ENCODE measurements at places on chromosomes 2 and 18.
A peak's percentile ranks its signal among the peaks of the same experiment; 100 is the strongest.

DNA sequence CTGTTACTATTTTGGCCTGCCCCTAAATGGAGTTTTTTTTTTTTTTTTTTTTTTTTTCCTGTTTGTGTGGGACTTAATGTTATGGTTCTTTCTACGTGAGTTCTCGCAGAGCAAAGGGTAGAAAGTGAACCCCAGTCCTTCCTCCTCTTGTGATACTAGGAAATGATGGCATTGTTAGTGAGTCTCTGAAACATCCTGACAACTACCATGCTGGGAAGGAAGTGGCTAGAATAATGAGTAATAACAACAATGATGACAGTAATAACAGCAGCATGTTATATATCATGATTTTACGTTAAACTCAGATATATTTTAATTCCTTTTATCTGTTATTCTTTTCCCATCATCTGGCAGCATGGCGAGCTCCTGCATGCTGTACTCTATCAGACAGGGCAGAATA is 216.2 kb upstream of the LINC00305 start:
- DNase-seq = no peak

DNA sequence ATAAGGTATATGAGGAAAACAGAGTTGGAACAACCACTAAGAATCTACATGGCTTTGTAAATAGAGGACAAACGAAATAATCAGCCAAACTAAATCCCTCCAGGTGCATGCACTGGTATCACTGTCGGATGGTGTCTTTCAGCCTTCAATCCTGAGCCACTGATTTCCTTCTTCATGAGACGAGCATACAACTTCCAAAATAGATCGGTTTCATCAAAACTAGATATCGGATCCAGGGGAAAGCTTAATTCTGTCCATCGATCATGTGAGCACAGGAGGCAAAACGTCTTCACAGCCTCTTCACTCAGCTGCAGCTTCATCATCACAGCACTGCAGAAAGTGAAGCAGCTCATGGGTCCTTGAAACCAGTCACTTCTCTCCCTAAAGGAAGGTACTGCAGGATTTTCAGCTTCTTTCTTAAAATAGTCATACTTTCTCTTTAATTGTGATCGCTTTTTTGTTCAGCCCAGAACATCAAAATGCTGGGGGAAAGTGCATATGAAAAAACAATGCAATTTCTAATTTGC is 80.5 kb downstream of the DTNB start:
- no peak for DNase-seq

DNA sequence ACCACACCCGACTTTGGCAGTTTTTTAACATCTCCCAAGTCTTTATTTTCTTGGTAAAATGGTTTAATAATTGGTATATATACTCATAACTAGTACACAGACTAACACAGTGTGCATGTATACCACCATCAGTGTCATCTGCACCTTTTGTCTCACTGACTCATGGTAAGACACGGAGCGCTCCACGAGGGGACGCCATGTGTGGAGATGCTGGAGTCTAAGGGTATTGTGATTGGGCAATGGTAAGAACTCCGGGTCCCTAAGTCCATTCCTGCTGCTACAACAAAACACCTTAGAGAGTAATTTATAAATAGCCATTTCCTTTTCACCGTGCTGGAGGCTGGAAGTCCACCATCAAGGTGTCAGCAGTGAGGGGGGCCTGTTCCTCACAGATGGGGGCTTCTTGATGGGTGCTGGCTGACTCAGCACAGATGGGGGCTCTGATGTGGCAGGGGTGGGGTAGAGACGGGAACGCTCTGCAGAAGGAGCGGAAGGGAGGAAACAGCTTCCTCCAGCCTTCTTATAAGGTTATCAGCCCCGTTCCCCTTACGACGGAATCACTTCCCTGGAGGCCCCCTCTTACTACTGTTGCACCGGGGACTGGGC is 42.0 kb upstream of the EDAR start:
- no peak for DNase-seq

GRCh38 chr2:11669454-11670291 is at the start of gene NTSR2:
Gene NTSR2 (minus strand): TSS chr2:11670195. CDS start chr2:11670129, 66 bp downstream.
- DNase-seq = no peak

- DNase-seq = no peak
Measured at GRCh38 chr2:227500301-227500630, 28.3 kb downstream of the AGFG1 start.

DNA sequence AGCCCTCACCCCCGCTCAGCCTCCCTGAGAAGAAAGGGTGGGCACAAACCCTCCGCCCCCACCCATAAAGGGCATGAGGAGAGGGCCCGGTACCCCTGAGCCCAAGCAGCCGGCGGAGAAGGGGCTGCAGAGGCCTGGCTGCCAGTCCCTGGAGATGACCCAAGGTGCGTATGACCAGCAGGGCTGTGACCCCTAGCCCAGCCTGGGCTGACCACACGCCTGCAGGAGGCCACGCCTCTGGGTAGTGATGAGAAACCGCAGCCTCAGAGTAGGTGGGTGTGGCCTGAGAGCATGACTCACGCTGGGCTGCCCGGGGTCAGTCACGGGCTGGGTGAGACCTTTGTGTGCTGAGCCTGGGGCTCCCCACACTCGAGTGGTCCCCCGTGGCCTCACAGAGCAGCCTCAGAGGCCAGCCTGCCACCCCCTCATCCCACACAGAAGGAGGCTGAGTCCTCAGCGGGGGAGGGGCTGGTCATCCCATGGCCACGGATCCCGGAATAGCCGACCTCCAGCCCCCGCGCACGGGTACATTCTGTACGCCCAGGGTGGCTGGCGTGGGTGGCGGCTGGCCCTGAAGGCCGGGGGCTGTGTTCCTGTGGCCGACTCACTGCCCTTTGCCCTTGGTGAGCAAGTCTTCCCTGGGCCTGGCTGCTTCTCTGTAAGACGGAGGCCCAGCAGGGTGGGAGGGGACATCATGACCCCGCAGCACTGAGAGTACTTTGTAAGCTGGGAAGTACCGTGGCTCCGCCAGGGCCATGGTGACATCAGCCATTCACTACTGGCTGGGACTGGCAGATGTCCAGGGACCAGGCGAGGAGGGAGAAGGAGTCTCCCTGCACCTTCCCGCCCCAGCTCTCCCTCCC is 110.8 kb upstream of the OTOS start:
- DNase-seq = peak; percentile 19

GRCh38 chr2:199055336-199055735 is 402.4 kb downstream of the SATB2 start:
- no peak for DNase-seq

GRCh38 chr2:51000849-51001617 is 30.9 kb downstream of the NRXN1 start:
- DNase-seq = no peak

GRCh38 chr2:42969231-42970150 is 177.1 kb upstream of the HAAO start:
- no peak for DNase-seq

GRCh38 chr2:129464036-129464435 is 515.4 kb upstream of the RAB6C start:
- no peak for DNase-seq

GRCh38 chr2:76669966-76670465 is 852.2 kb downstream of the LRRTM4 start:
- DNase-seq = no peak

- DNase-seq = no peak
Measured at GRCh38 chr2:45177870-45178269, 168.6 kb upstream of the SIX2 start.

- DNase-seq = no peak
Measured at GRCh38 chr2:21281791-21282514, 158.2 kb downstream of the TDRD15 start.

DNA sequence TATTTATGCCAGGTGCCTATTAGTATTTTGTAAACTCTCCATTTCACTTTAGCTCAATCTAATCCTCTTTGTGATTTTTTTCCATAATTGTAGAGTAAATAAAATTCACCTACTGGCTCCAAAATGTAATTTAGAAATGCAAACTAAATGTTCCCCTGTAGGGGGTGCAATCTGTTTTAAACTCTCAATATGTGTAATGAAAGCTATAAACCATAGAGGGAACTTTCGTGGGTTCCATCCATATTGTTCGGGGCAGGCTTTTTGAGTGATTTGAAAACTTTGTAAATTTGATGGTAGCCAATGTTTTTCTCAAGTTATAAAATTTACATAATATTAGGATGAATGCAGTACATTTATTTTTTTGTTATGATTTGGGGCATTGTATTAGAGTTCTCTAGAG is 49.4 kb downstream of the TSPYL6 start:
- peak; percentile 21 for DNase-seq

DNA sequence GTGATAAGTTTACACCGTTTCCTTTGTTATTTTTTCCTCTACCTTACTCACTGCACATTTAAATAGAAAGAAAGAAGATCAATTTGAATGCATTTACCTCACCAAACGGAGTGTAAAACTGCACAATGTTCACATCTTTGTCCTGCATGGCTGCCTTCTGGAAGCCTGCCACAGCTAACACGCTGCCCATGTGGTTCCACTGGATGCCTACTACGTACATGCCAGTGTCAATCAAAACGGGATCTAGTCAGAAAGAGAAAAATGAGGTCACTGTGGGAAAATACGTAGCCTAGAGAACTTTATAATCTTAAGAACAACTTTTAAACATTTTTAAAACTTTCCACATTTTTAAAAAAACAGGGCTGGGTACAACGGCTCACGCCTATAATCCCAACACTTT is 16.4 kb downstream of the WDR35 start:
- no peak for DNase-seq

DNA sequence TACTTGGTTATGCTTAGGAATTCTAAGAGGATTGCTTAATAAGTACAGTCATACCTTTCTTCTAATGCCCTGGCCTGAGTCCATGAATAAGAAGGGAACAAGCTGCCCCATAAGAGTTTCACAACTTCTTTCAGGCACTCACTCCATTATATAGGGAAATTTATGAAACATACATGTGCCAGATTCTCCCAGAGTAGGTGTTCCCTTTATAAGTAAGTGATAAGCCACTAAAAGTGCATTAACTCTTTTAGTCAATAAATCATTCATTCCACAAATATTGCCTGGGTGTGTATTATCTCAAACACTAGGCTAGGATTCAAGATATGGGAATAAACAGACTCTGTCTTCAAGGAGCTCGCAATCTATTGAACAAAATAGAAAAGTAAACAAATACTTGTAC is 84.5 kb upstream of the RBBP8 start:
- DNase-seq = no peak

- no peak for DNase-seq
Measured at GRCh38 chr2:201906777-201907562, 100.6 kb downstream of the CDK15 start.

GRCh38 chr18:42559069-42559690 is 556.3 kb downstream of the RIT2 start:
- DNase-seq = peak; percentile 38

- DNase-seq = no peak
Measured at GRCh38 chr2:36789181-36789804, 92.8 kb downstream of the VIT start.

DNA sequence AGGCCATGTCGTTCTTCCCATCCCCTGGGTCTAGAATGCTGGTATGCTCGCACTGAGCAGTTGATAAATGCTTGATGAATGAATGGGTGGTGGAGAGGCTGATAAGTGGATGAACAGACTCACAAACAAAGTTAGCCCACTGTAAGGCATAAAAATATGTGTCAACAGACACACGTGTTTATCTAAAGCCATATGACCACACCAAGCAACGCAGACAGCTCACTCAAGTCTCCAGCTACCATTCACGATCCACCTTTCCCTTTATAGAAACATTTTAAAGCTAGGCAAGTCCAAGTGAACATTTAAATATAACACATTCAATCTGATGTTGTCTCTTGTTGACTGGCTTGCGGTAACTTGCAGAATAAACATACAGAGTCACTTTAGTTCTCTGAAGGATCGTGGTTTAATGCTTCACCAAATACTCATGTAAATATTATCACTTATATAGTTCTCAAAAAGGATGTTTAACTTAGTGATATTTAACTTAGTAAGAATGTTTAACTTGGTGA is 105.5 kb downstream of the NOL10 start:
- no peak for DNase-seq

GRCh38 chr2:173884025-173884802 is 81.0 kb downstream of the SP3 start:
- no peak for DNase-seq

DNA sequence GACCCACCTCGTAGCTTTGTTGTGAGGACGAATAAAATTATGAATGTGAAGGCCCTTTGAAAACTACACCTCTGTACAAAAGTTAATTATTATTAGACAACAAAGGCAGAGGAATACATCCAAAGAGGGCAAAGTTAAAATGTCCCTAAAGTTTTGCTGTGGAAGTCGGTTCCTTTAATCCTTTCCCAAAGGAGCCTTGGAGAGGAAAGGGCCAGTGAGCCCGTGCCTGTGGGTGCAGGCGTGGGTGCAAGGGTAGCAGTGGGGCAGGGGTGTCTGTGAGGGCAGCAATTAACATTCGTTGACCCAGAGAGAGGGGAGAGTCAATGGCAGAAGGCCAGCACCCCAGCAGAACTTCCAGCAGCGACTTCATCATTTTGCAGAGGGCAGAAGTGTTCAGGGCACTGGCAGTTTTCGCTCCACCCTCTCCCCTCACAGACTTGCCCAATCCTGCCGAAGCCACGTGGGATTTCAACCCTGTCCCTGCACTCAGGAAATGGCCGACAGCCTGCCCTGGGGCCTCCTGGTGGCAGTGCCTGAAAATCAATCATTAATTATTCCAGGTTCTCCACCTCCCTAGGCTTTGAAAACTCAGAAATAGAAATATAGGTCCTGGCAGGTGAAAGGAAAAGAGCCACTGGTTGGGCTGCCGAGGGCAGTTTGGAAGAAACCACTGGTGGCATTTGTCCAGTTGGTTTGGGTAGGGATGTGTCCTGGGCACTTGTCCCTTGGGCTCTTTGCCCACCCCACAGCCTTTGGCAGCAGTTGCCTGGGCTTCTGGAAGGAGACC is 4.2 kb upstream of the PAX8 start:
- DNase-seq = no peak

- DNase-seq = peak; percentile 81
Measured at GRCh38 chr2:200408428-200409316, 101.2 kb downstream of the KCTD18 start.

- DNase-seq = no peak
Measured at GRCh38 chr2:24749069-24749691, 44.0 kb downstream of the PTRHD1 start.

DNA sequence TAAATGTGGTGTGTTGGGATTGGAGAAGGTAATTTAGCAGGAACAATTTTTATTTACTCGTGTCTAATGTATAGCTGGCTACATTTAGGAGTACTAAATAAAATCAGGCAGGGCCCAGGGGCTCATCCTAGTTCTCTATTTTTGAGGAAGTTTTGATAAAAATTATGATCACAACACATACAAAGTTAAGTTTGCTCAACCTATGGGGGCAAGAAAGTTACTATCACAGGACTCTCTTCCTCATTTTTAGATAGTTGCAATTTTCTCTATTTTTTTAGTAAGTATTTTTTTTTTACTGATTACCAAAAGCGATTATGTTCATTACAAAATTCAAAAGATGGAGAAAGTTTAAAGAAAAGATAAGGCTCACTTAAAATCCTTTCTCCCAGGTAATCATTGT is 60.0 kb upstream of the RPE start:
- DNase-seq = no peak

GRCh38 chr2:184336688-184337087 is 261.6 kb upstream of the ZNF804A start:
- DNase-seq = no peak

- no peak for DNase-seq
Measured at GRCh38 chr2:215727507-215728503, 285.5 kb downstream of the MREG start.
